ENCODE measurements at places on chromosomes 2 and 18.

DNA sequence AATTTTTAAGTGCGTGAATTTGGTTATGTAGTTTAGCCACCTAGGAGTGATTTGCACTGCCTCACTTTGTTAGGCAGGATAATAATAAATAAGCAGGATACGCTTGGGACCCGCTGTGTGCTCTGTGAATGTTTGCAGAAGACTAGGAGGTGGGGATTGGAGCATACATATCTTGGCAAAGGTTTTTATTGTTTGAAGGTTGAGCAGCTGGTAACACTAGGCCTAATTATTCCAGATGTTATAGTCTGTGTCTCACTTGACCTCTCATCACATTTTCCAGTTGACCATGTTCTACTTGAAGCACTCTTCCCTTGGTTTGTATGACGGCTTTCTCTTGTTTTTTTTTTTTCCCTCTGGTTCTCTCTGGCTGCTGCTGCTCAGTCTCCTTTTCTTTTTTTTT lies 42.7 kb downstream of the FHOD3 start:
- no peak for DNase-seq

DNA sequence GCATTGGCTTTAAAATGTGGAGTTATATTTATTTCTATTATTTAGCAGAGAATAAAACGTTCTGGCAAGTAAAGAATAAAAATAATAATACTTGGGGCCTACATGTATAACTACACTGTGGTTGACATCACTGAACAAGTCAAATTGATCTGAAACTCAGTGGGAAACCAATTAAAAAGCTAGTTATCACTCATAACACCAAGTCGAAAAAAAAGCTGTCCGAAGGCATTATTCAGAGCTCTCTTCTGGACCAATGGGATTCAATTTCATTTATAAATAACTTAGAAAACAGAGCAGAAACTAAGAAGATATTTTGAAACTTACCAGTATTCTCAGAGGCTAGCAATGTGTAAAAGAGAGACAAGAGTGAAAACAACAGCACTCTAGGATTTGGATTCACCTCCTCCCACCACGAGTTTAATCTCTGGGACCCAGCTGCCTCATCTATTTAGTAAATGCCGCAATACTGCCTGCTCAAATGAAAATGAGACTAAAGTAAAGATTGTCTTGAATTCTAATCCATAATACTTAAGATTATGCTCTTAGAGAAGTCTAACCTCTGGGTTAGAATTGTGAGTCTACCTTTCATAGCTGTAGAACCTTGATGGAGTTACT lies 128.4 kb downstream of the NBAS start:
- DNase-seq, result no peak

- DNase-seq, result no peak
Measured at GRCh38 chr2:226410247-226410835, 389.3 kb downstream of the IRS1 start.

GRCh38 chr2:121319941-121320340 lies 34.9 kb upstream of the TFCP2L1 start:
- DNase-seq, result no peak

- DNase-seq, result peak; percentile 10
Measured at GRCh38 chr2:218465987-218466633, 47.2 kb downstream of the VIL1 start.

DNA sequence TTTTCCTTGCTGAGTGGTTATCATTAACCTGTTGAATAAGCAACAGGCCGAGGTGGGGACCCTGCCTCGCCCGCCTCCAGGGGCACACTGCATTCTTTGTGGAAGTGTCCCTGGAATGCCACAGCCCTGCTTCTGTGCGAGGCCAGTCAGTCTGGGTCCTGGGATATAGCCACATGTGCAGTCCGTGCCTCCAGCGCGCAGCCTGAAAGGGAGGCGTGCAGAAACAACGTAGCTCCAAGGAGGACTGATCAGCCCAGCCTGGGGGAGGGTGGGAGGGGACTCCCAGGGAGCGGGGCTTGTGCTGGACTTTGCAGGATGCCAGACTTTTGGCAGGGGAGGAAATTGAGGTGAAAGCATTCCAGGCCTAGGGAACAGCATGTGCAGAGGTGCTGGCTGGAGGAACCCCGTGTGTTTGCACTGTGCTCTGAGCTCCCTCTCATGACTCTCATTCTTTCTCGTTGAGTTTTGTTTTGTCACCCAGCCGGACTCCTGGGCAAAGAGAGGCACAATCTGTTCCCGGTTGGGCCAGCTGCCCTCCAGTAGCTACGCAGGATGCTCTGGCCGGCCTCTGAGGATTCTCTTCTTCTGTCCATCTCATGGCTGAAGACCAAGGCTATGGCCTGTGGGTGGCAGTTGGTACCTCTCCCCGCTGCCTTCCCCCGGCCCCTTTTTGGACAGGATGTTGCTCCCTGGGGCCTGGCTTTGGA lies 39.7 kb downstream of the HPCAL1 start:
- DNase-seq, result no peak

GRCh38 chr2:41326851-41327250 lies 721.0 kb upstream of the PKDCC start:
- no peak for DNase-seq

GRCh38 chr2:196073521-196073920 lies 4.9 kb upstream of the DNAH7 start:
- no peak for DNase-seq

- no peak for DNase-seq
Measured at GRCh38 chr2:198405311-198405710, 600.9 kb downstream of the PLCL1 start.

DNA sequence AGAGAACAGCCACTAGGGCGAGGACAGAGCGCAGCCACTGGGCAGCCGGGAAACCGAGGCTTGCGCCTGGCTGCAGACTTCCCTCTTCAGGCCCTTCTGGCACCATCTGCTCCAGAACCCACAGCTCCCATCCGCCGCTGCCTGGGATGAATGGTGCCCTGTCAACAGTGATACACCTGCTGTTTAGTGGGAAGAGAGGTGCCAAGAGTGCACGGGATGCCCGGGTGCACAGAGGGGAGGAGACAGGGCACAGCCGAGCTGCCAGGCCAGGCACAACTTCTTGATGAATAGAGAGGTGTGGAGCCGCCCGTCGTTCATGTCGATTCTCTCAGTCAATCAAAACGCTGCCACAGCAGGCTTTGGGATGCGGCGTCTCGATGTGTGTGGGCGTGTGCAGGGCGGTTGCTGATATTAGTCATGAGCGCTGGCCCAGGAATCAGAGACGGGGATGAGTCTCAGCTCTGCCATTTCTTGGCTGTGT lies 39.5 kb downstream of the RRM2 start:
- DNase-seq, result no peak

GRCh38 chr18:66046032-66046602 lies 295.3 kb downstream of the CDH7 start:
- DNase-seq, result no peak

DNA sequence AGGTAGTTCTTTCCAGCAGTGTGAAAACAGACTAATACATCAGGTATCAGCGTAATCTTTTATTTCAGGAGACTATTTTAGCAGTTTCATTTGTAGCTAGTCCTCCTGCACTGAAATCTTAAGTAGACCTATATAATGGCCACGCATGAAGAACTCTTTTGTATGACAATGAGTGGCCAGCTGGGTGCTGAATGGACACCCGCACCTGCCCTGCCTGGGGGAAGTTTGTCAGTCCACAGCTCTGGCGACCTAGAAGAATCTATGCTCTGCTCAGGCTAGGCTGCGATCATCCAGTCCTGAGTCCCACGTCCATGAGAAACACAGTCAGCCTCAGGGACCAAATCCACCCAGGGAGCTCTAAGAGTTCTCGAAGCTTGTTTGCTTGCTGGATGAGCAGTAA lies 709.2 kb upstream of the ID2 start:
- DNase-seq, result no peak

DNA sequence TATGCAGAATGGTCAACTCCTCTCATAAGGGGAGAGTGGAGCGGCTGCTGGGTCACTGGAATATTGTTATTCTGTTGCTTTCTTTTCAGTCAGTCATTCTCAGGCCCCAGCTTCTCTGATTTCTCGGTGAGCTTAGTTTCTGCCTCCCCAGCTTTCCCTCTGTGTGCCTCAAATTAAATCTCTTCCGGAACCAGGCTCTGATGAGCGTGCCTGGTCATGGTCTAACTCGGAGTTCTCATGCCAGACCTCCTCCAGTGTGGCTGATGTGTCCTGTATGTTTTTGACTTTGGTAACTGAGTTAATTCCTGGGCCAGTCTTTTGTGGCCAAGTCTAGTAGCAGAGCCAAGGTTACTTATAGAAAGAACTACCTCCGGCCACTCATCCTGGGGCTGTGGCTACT lies 4.9 kb upstream of the STK11IP start:
- no peak for DNase-seq

GRCh38 chr2:38407111-38407682 lies 30.1 kb upstream of the ATL2 start:
- DNase-seq, result no peak

- no peak for DNase-seq
Measured at GRCh38 chr2:158599609-158600008, 142.9 kb downstream of the PKP4 start.

GRCh38 chr2:29326926-29327325 lies 211.7 kb downstream of the CLIP4 start:
- DNase-seq, result no peak

DNA sequence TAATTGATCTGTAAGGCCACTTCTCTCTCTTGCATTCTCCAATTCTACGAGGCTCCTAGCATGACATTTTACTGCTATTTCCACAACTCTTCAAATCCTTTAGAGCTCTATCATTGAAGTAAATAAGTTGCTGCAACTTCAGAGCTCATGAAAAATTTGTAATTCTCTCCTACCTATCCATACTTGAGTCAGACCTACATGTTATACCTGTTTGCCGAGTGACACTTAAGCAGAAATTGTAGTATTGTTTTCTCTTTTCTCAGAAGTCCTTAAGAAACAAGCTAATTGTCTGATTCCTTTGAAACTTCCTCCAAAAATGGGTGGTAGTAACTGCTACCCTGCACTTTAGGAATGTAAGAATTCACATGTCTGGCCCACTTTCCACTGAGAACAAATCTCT lies 26.1 kb downstream of the GALM start:
- no peak for DNase-seq

GRCh38 chr2:15546297-15547098 lies 14.6 kb downstream of the NBAS start:
- no peak for DNase-seq
